ENCODE measurements at places on chromosomes 5 and 9.

DNA sequence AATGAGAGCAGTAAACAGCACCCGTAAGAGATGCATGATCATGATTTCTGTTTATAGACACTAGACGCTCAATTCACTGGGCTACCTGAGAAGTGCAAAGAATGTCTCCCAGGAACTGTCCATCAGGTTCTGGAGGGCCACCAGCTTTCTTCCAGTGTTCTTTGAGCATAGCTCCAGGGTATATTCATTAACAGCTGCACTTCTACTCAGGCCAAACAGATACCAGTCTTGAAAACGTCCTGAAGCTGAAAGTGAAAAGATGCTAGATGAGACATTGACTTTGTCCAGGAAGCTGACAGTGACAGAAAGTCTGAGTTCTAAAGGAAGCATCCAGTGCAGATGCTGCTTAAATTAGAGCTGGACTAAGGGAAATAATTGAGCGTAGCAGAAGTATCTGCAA, 488.7 kb upstream of the TYRP1 start:
- H3K4me1 ChIP-seq: no peaks in the 10 kb centered on the region
- no peaks in the 10 kb centered on the region for H3K27me3 ChIP-seq
- no peak for DNase-seq
- H3K4me3 ChIP-seq: no peak overlapping the region
- H3K36me3 ChIP-seq: no peaks in the 10 kb centered on the region

GRCh38 chr5:120988491-120988890, 524.4 kb downstream of the PRR16 start:
- H3K4me1 ChIP-seq: no peaks in the 10 kb centered on the region
- no peak overlapping the region for H3K27ac ChIP-seq
- H3K36me3 ChIP-seq: no peaks in the 10 kb centered on the region
- H3K4me3 ChIP-seq: no peak overlapping the region

GRCh38 chr9:7894231-7894630, 94.7 kb upstream of the DMAC1 start:
- no peak overlapping the region for H3K27ac ChIP-seq
- H3K36me3 ChIP-seq: no peaks in the 10 kb centered on the region
- no peak for DNase-seq

- DNase-seq: no peak
- no peak overlapping the region for H3K27ac ChIP-seq
- H3K4me1 ChIP-seq: no peaks in the 10 kb centered on the region
- H3K36me3 ChIP-seq: no peaks in the 10 kb centered on the region
- H3K27me3 ChIP-seq: peaks cover 5% of the 10 kb centered on the region
Measured at GRCh38 chr9:131111854-131112311, 13.5 kb upstream of the NUP214 start.

GRCh38 chr9:87596862-87597261, 99.2 kb downstream of the DAPK1 start:
- no peak overlapping the region for H3K4me3 ChIP-seq
- DNase-seq: no peak
- peaks cover 3% of the 10 kb centered on the region for H3K4me1 ChIP-seq
- H3K27ac ChIP-seq: no peak overlapping the region
- H3K36me3 ChIP-seq: no peaks in the 10 kb centered on the region

DNA sequence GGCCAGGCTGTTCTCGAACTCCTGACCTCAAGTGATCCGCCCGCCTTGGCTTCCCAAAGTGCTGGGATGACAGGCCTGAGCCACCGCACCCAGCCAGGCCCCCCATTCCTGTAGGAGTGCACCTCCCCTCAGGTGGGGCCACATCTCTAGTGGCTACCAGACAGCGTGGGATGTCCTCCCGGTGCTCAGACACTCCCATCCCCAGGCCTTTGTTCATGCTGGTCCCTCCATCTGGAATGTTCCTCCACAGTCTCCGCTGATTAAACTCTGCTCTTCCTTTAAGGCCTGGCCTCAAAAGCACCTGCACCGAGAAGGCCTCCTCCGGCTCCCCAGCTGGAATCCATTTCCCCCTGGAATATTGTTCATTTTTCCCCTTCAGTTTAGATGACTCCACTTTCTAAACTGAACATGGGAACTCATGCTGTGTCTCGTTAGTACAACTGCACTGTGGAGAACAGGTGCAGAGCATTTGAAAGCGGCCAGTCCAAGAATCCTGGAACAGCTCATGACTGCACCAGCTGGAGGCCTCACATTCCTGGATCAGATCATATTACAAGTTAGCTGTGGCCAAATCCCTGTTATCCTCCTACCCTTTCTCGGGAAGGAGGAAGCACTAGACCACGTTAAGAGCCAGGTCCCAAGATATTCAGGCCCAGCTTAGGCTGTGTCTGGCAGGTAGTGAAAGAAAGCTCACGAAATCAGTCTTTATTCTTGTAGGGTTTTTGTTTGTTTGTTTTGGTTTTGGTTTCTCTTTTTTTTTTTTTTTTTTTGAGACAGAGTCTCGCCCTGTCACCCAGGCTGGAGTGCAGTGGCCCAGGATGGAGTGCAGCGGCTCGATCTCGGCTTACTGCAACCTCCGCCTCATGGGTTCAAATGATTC, 10.8 kb upstream of the PRRC2B start:
- no peak overlapping the region for H3K27ac ChIP-seq
- H3K27me3 ChIP-seq: no peaks in the 10 kb centered on the region
- DNase-seq: peak; percentile 87
- no peak overlapping the region for H3K4me3 ChIP-seq

GRCh38 chr9:134431095-134431494, 104.8 kb downstream of the RXRA start:
- peaks cover 3% of the 10 kb centered on the region for H3K36me3 ChIP-seq
- H3K4me3 ChIP-seq: no peak overlapping the region
- no peak for DNase-seq
- no peak overlapping the region for H3K27ac ChIP-seq
- H3K4me1 ChIP-seq: peaks cover 9% of the 10 kb centered on the region
- H3K27me3 ChIP-seq: no peaks in the 10 kb centered on the region

Data from fibroblast of lung (primary cell).